Head of caudate nucleus (tissue), 42 donors: ENCODE measurements at places on chromosomes 2 and 18.

DNA sequence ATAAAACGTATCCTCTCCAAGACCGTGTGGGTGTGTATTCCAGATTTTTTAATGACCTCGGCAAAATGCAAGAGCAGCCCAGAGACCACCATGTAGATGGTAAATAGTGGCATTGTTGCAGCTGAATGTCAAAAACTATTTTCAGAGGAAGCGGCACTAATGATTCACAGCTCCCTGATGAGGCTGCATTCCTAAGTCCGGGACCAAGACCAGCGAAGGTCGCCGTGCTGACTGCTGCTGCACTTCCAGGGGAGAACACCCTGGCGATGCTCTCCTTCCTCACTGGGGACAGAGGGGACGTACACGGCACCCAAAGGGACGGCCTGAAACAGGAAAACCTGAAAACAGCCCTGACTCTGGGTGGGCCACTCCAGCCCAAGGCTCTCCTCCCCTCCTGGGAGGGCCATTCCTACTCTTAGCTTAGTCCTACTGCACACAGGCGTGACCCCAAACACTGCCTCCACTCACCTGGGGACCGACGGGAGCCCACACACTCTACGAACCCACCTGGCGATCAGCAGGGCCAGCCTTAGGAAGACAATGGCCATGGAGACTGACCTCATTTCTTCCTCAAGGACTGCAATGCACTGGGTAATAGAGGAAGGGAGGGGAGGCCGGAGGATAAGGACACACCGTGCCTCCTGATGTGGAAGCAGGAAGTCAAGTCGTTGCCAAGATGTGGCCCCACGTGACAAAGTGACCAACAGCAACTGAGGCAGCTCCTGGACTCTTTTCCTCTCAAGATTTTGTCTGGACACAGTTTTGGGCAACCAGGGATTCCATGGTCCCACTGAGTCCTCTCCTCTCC is 82.8 kb downstream of the ZNF516 start:
- DNase-seq = no peak

GRCh38 chr2:7471185-7471584 is 554.0 kb downstream of the RNF144A start:
- no peak for DNase-seq

- DNase-seq = no peak
These were observed 585.1 kb downstream of the RNF144A start for GRCh38 chr2:7502336-7502735.

DNA sequence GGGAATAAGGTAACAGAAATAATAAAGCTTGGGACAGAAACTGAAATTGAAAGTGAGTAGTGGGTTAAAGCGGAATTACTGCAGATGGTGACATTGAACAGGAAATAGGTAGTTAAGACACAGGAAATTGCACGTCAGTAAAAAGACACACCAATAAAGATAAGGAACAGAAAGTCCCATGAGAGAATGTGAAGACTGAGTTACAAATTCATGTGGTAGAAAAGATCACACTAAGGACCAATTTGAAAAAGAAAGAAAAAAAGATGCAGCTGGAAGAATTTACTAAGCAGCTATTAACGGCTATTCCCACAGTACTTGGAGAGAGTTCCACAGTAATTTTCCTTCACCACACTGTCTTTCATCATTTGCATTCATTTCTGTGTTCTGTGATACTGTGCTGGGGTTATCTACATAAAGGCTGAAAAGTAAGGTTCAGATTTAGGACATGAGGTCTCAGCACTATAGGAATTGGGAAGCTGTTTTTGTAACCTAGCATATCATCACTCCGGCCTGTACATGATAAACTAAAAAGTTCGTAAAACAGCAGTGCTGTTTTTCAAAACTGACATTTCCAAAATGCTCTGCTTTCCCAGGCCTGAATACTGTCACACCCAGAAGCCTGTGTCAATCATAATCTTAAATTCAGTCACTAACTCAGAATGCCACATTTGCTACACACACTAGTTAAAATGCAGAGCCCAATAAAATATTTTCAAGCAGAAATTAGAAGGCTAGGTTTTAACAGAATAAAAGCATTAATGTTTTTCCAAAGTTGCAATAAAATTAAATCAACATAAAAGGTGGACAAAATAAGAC is 42.9 kb downstream of the SRBD1 start:
- DNase-seq = no peak

DNA sequence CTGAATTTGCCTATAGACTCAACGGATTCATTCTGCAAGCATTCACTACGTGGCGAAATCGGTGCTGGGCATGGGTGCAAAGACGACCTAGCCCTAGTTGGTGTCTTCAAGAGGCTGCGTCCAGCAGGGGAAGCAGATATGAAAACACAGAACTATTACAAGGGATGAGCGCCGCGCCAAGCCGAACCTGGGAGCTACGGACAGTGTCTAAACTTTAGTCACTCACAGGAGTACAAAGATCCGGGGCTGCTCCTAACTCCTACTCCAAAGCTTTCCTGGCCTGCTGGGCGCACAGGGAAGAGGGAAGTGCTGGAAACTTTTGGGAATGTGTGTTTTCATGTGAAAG is 732 bp upstream of the ANXA4 start:
- peak; percentile 20 for DNase-seq

- no peak for DNase-seq
These were observed 1.6 kb upstream of the RBM45 start for GRCh38 chr2:178110681-178111080.

DNA sequence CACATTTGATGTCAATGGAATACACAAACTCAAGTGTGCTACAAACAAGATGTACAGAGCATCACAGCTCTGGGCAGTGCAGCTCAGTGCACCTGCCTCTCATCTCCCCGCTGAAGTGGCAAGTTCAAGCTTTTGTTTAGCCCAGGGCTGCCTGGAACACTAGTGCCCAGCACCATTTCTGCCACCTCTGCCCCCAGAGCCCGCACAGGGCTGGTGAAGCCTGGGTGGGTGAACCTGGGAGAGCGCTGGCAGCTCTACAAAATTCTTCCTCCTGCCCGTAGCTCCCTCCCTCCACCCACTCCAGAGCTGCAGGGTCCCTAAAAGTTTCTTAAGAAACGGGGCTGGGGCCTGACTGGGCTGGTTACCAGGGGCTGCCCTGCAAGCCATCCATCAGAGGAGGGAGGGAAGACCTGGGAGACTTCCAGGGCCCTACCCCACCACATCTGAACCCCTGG is 1.5 kb downstream of the HES6 start:
- no peak for DNase-seq

GRCh38 chr2:190418727-190419126 is 10.6 kb downstream of the MFSD6 start:
- no peak for DNase-seq

DNA sequence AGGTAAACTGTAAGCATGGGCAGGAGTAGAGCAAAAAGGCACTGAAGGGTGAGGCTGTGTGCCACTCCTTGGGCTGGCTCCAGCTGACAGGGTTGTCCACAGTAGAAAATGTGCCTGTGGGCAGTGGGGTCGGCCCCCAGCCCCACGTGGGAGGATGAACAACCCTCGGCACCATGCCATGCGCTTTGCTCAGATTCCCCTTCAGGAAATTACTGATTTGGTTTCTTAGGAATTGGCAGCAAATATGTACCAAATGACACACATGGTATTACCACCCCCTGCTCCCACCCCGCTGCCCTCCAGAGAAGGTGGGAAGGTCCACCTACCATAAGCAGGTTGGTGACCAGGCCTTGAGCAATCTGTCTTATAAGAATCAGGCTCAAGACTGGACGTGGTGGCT is 13.6 kb downstream of the ADCY3 start:
- no peak for DNase-seq

GRCh38 chr18:32770666-32771168 is 2.1 kb downstream of the KLHL14 start:
- DNase-seq = no peak

GRCh38 chr18:45588376-45589355 is 26.6 kb upstream of the SLC14A2 start:
- no peak for DNase-seq

DNA sequence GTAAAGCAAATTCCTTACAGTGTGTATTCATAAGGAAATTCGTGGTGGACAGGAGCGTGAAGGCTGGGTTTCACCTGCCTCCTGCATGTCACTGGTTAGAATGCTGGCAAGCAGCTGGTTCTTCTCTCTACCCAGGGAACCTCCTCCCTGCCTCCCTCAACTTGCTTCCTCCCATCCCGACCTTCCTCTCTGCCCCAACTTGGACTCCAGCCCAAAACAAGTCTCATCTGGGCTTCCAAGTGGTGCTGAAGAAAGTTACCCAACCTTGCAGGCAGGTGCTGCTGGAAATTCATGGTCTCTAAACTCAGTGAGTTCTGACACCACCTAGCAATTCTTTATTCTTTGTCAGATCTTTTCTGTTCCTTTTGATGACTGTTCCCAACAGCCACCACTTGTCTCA is 184.5 kb downstream of the BCL2 start:
- no peak for DNase-seq

DNA sequence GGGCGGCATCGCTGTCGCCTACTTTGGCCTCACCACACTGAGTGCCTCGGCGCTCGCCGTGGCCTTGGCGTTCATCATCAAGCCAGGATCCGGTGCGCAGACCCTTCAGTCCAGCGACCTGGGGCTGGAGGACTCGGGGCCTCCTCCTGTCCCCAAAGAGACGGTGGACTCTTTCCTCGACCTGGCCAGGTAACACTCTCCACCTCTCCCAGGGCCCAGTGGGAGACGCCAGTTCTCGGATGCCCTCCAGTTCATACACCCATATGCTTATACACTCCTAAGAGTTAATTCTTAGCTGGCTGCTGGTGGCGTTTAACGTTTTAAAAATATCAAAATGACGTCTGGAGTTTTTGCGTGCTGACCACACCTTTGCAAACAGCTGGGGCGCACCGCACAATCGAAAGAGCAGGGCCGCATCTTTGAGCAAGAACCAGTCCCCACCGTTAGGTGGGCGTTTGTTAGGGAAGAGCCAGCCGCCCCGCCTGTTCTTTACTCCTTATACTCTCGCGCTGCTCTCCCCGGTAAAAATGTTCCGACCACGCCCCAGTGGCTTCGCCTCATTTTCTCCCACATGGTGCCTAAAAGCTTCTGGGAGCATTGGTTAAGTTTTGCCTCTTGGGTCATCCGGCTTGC is 899 bp downstream of the SLC1A4 start:
- peak; percentile 62 for DNase-seq

GRCh38 chr2:223368481-223368880 is 233.7 kb downstream of the SCG2 start:
- no peak for DNase-seq

GRCh38 chr18:64474255-64474654 is 325.4 kb upstream of the LINC00305 start:
- no peak for DNase-seq

GRCh38 chr2:152161598-152161997 is 14.0 kb downstream of the STAM2 start:
- no peak for DNase-seq

- no peak for DNase-seq
These were observed 23.4 kb downstream of the MBD5 start for GRCh38 chr2:148044322-148044721.

DNA sequence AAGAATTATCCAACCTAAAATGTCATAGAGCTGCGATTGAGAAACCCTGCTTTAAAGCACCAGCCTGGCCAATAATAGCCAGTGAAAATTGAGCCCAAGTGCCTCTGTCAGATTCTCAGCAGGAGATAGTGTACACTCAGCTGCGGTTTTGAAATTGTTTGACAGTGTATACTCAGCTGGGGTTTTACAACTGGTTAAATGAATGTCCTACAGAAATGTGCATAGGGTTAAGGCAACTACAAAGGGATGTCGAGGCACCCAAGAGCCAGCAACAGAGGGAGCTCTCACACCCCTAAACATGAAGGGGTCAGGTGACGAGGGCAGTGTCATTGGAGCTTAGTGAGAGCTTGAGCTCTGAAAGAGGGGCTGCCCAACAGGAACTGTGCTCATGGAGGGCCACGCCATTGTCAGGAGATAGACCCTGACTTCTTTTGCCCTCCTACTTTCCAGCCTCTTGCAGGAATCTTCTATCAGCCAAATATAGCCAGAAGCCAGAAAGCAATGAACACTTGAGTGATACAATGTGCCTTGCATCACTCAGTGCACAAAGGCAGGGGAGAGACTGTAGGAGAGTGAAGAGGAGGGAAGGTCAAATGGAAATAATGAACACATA is 15.1 kb downstream of the ACTG2 start:
- peak; percentile 27 for DNase-seq

- no peak for DNase-seq
These were observed 112.3 kb downstream of the PXDN start for GRCh38 chr2:1632002-1632348.

- DNase-seq = no peak
These were observed 16.5 kb upstream of the ANKRD44 start for GRCh38 chr2:197327073-197327471.

DNA sequence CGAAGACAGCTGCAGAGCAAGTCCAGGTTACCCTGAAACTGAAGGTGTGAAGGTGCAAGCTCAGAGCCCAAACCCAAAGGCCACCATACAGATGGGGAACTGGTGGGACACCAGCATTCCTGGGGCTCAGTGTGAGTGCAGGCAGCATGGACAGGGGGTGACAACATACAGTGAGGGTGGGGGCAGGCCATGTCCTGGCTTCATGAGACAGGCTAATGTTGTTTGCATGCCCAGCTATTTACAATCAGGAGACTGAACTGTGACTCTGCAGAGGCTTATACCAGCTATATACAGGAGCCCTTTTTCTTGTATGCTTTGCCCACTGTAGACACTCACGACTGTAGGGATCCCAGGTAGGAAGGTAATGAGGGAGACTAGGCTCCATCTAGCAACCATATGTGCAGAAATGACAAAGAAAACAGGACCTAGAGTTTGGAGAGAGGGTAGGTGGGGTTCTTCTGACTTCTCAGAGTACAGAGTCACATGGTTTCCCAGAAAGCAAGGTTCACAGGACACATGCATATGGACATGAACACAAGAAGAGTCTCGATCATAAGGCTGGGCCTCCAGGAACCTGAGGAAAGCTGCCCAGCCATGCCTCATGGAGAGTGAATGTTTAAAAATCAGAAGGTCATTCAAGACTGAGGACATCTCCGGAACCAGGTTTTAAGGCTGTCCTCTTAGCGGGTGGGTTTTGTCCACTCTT is 26.4 kb downstream of the SIX3 start:
- DNase-seq = no peak

DNA sequence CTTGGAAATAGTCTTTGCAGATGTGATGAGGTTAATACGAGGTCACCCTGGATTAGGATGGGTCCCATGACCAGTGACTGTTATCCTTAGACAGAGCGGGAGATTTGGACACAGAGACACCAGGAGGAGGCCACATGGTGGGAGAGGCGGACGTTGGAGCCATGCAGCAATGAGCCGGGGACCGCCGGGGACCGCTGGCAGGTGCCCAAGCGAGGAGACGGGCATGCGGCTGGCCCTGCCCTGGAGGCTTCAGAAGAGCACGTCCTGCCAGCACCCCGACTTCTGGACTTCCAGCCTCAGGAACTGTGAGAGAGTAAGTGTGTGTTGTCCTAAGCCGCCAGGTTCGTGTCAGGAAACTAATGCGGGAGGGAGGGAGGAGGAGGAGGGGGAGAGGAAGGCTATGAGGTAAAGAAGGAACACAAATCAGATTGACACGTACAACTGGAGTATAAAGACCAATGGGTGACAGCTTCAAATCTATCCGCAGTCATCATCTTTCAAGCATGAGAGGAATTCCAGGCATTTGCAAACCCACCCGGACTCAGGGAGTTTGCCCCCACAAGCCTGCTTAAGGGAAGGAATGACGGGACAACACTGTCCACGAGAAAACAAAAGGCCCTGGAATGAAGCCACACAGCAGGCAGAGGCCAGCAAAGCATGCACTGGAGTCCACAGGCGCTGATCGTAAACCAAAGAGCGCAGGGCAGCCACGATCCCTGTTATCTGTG is 11.6 kb upstream of the BOK start:
- no peak for DNase-seq

- no peak for DNase-seq
These were observed 8.4 kb upstream of the PRKCE start for GRCh38 chr2:45643095-45643494.

GRCh38 chr18:79302120-79302519 is 93.6 kb upstream of the NFATC1 start:
- DNase-seq = no peak
